ENCODE measurements at places on chromosomes 5 and 9.

GRCh38 chr5:101080462-101081240 lies 177.6 kb upstream of the ST8SIA4 start:
- no peak for DNase-seq

DNA sequence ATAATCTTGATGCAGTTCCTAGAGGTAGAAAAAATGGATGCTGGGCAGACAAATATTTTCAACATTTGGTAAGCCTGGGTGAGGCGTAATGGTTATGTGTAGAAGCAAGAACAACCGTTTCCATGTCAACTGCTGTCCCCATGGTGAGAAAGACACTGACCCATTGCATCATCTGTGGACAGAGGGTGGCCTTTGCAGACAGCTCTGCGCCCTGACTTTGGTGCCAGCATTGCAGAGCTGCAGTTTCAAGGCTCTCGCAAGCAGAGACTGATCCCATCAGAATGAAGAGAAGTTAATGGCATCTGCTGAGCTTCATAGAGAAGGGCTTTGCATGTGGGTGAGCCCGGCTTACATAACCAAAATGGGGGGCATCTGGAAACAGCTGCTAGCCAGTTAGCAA lies 179.0 kb upstream of the ADRA1B start:
- DNase-seq: no peak

DNA sequence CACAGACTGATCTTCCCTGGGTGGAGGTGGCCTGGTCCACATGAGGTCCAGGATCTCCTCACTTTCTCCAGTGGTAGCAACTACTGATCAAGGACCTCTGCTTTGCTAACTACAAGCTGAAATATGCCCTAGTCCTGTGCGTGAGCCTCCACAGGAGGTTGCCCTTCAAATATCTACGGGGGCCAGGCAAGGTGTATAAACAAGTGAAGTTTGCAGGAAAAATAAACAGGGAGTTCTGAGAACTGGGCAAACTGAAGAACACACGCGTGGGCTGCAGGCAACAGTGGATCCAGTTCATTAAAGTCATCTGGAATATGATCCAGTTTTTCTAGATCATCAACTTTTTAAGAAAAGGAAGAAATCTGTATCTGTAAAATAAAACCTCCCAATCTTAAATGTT lies 167.5 kb upstream of the NR3C1 start:
- DNase-seq: no peak

DNA sequence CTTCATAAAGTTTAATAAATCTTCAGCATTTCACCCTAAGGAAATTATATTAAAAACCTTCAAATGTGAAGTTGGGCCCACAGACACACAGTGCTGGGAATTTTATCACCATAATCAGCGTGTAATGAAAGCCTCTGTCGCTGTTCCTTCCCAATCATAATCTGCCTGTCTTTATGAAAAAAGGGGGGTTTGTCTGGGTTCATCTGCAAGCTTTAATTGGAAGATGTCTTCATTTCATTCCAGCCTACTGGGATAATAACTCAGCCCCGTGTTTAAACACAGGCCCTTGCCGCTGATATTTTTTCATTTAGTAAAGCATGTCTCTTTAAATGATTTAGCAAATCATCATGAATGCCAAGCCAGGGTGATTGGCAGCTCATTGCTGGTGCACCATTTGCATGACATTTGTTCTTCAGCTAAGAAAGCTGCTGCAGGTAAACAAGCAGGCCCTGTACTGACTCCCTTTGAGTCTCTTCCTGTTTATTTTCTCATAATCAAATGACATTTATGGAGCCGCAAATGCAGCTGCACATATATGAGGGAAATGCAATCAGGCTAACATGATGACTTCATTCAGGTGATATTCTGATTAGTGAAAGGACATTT lies 362.9 kb upstream of the TLE4 start:
- no peak for DNase-seq

- DNase-seq: no peak
These were observed 202.6 kb downstream of the ZNF462 start for GRCh38 chr9:107065549-107065948.

- no peak for DNase-seq
These were observed 135.3 kb upstream of the EPB41L4A start for GRCh38 chr5:112554101-112554977.

DNA sequence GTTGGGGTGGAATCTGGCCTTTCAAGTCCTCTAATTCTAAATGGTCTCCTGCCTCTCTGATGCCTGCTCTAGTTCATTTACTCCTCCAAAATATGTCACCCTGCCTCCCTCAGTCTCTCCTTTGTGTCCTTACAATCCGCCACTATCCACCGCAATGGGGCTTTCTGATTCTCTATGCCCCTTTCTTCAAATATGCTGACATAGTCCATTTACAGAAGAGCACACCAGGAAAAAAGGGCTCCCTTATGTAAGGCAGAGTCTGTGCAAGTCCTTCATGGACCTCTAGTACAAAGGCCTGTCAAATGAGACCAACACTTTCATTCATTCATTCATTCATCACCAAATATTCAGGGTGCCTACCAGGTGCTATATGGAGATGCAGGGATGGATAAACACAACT lies 2.0 kb upstream of the ASTN2 start:
- DNase-seq: no peak

DNA sequence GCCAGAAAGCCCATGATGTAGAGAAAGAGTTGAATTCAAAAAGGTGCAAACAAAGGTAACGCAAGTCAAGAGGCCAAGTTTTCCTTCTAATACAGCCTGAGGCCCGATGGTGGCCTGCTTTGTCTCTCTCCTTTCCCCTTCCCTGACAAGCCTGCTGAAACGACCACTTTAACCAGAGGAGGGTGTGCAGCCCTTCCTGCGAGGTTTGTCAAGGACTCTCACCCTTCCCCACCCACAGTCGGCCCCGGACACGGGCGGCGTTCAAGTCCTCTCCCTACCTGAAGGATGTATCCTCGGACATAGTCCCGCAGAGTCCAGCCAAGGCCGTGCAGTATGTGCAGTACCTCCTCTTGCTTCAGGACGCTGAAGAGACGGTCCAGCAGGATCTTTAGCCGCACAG lies 318.2 kb downstream of the BNC2 start:
- DNase-seq: no peak

DNA sequence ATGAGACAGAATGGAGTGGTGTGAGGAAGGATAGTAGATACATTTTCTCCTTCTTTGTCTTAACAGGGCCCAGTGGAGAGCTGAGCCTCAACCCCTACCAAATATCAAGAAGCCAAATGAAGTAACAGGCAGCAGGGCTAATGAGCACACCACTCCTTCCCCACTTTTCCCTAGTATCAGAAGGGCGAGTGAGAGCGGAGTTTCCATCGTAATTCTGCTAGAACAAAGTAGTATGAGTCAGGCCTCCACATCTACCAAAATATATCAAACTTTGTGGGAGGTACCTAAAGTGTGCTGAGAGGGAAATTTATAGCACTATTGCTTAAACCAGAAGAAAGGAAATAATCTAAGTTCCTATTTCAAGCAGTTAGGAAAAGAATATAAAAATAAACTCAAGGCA lies 769.0 kb upstream of the RGMB start:
- no peak for DNase-seq

GRCh38 chr9:69427286-69427685 lies 102.3 kb downstream of the ENTREP1 start:
- DNase-seq: no peak

- no peak for DNase-seq
These were observed 11.4 kb downstream of the FAM193B start for GRCh38 chr5:177542816-177543465.

- no peak for DNase-seq
These were observed 138.1 kb upstream of the HMHB1 start for GRCh38 chr5:143673676-143674468.

GRCh38 chr5:139551191-139551889 lies 9.8 kb upstream of the UBE2D2 start:
- DNase-seq: no peak

- DNase-seq: no peak
These were observed 1.9 kb downstream of the SDHA start for GRCh38 chr5:219991-220390.

GRCh38 chr5:145105384-145105783 lies 729.8 kb downstream of the PRELID2 start:
- DNase-seq: no peak

DNA sequence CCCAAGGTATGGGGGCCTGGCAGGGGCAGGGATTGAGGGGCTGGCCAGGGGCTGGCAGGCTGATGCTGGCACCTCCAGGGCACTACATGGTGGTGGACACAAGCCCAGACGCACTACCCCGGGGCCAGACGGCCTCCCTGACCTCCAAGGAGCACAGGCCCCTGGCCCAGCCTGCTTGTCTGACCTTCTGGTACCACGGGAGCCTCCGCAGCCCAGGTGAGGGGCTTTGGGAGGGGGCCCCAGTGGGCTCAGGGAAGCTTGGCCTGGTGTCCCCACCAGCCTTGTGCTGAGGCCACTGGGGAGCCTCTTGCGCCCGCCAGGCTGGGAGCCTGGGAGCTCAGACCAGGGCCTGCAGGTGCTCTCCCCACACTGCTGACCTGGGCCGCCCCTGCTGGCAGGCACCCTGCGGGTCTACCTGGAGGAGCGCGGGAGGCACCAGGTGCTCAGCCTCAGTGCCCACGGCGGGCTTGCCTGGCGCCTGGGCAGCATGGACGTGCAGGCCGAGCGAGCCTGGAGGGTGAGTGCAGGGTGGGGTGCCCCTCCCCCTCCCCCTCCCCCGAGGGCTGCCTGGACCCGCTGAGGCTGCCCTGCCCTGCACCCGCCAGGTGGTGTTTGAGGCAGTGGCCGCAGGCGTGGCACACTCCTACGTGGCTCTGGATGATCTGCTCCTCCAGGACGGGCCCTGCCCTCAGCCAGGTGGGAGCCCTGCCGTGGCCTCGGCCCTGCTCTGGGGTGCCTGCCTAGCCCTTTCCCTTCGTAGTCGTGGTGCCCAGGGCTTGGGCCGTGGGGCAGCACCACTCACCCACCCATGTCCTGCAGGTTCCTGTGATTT lies 5.7 kb downstream of the MAMDC4 start:
- DNase-seq: no peak

GRCh38 chr5:94893412-94894135 lies 275.1 kb downstream of the SLF1 start:
- no peak for DNase-seq

DNA sequence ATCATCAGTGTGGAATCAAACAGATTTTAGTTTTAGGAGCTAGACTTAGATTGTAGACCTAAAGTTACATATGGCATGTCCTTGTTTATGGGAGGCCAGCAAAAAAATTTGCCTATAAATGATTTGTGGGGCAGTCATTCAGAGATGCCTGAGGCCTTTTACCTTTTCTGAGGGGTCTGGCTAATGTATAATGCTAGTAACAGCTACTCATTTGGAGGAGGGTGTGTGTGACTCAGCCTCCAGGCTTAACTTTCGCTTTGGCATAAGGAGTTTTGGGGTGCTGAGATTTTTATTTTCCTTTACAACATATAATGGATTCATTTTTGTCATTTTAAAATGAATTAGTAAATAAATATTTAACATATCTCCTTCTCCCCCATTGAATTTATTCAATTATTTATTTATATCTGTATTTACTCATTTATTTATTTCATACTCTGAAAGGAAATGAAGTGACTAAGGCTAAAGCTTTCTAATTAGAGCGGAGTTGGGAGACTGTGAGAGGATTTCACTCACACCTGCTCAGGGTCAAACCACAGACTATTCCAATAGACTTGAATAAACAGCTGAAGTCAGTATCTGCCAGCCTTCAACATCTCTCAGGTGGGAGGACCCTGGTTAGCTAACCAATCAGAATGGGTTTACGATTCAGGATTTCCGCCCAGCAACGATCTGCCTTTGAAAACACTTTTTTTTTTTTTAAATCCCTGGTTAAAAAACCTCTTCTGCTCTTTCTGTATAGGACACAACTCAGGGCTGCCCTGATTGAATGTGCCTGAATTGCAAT lies 487.5 kb upstream of the SGCD start:
- DNase-seq: no peak

Data from activated naive CD4-positive, alpha-beta T cell (primary cell).